ENCODE measurements at places on chromosomes 2 and 18.

GRCh38 chr2:30888852-30889409, 81.7 kb upstream of the CAPN13 start:
- DNase-seq = no peak

DNA sequence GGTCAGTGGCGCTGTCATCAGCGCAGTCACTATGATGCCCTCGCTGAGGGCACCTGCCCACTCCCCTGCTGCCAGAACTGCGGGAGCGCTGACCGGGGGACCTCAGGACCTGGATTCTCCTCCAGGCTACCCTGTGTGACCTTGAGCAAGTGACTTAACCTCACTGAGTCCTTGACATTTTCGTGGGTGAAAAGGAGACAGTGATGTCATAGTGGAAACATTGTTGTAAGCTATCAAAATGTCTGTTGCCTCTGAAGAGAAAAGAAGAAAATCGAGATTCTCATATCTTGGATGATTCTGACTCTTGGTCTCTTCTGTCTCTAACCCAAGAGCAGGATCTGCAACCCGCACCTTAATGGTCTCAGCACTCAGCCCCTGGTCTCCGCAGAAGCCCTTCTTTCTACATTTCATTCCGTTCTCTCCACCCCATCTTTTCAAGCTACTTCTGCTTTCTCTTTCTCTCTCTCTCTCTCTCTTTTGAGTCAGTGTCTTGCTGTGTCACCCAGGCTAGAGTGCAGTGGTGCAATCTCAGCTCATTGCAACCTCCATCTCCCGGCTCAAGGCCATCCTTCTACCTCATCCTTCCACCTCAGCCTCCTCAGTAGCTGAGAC, 978 bp upstream of the TUBA4A start:
- DNase-seq = no peak

DNA sequence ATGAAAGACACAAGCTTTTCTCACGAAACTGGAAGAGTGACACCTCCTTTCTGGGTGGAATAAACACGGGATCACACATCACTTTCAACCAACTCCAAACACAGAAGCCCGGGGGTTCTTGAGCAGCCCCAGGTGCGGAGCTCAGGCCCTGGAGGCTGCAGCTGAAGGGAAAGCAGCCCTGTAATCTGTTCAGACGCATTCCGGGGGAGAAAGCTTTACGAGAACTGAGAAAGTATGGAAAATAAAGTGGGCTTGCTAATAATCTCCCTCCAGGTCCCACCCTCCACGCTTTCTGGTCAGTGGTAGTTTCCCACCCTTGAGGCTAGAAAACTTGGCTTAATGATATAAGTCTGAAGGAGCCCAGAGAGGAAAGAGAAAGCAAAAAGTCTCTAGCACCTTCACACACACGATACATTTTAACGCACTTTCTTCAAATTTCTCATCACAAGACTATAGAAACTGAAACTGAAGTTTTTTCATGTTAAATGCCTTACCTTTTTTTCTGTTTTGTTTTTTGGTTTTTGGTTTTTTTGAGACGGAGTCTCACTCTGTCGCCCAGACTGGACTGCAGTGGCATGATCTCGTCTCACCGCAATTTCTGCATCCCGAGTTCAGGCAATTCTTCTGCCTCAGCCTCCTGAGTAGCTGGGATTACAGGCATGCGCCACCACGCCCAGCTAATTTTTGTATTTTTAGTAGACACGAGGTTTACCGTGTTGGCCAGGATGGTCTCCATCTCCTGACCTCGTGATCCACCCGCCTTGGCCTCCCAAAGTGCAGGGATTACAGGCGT, 141.3 kb downstream of the AFF3 start:
- DNase-seq = no peak

DNA sequence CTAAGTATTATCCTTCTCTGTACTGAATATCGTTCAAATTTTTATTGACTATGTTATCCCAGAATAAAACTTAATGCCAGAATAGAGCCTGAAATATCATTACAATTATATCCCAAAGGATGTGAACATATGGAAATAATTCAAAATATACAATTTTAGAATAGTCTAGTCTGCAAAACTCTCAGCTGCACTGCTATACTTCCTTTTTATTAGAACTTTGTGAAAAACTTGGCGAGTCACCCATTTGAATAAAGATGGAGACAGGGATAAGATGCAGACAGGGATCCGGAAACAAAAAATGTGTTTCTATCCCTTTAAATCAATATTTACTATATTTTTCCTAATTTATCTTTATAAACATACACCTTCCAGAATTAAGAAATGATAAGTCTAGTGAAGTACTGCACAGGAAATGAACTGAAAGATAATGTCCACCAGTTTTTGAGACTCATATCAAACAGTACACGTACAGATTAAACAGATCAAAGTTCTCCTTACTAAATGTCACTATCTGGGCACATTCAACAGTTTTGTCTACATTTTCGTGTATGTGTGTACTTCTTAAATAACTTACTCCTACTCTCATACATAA, 107.8 kb downstream of the MEP1B start:
- no peak for DNase-seq

DNA sequence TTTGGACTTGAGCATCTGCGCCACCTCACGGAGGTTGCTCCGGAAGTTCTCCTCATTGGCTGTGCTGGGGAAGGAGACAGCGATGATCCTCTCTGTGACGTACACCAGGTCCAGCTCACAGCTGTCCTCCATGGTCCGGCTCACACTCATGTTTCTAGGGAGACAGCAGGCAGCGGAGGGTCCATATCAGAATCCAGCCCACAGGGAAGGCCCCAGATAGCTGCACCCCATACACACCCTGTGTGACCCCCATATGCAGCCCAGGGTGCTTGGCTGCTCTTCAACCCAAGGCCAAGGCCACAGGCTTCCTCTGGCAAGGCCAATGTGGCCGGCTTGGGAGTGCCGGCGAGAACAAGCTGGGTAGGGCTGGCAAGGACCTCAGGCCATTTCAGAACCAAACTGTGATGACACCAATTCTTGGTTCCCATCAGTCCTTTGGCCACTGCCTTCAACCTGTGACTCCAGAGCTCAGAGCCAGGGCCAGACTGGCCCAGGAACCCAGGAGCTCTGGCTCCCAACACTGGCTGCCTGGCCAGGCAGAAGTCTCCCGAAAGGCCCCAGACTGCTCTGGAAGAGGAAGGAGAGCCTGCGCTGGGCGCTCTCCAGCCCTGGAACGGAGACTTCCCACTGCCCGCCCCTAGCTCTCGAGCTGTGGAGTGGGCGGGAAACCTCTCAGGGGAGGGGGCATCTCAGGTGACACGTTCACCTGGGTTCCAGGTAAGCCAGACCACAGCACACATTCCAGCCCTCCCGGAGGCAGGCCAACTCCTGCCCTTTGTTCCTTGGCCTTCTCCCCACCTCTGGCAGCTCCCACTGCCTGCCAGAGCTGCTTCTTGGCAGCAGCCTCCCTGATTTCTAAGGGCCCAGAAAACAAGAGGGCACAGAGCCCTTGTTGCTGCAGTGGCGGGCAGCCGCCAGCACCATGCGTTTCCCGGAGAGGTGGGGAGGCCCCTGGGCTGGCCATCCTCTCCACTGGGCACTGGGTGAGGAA, 104.7 kb downstream of the TNS1 start:
- no peak for DNase-seq

GRCh38 chr2:147774805-147775204, 70.0 kb upstream of the ACVR2A start:
- no peak for DNase-seq

DNA sequence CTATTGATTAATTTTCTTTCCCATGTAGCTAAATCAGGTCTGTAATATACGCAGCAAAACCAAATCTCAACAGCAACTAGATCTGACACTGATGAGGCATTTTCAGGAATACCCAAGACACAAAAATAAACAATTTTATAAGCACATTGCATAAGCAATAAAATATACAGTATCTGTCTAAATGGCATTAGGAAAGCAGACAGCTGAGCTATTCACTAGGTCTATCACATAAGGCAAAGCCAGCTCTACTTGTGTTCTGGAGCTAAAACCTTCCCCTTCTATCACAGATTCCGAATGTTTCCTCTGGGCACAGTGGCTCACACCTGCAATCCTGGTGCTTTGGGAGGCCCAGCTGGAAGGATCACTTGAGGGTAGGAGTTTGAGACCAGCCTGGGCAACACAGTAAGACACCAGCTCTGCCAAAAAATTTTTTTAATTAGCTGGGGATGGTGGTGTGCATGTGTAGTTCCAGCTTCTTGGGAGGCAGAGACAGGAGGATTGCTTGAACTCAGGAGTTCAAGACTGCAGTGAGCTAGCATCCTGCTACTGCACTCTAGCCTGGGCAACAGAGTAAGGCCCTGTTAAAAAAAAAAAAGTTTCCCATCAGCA, 21.1 kb downstream of the PTPN2 start:
- DNase-seq = no peak

- DNase-seq = no peak
These were observed 16.0 kb upstream of the KLHL23 start for GRCh38 chr2:169717691-169718063.

DNA sequence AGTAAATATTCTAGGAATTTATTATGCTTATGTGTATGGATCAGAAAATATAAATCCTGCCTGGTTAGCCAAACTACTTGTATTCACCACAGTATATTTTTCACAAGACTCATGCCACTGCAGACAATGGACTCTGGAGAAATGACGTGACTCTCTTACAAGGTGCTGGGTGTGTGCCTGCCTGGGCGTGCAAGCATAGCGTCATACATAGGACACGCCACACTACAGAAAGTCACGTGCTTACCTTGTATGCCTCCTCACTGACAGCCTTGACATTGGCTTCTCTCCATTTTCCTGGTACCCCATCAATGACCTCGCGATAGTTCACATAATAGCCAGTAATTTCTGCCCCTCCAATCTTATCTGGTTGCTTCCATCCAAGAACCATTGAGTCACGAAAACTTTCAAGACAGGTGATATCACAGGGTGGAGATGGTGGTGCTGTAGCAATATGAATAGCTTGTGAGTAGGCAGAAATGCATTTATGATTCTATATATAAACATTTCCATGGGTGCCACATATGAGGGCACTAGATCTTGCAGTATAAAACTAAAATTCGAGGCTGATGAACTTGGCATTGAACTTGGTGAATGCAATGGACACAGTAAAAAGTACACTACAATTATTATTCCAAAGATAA, 93.2 kb downstream of the MYOM1 start:
- DNase-seq = no peak

DNA sequence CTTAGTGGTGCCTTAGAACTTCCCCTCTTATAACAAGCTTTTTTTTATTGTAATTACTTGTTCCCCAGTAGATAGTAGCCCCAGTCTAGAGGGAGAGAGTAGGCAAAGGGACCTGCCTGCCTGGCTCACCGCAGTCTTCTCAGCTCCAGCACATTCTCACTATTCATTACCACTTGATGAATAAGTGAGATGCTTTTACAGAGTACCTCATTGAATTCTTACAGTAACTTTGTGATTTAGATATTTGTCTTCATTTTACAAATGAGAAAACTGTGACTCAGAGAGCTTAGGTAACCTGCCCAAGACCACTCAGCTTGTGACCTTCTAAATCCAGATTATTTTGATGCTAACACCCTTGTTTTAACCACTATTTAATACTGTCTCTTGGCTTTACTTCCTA, 77.8 kb downstream of the CHRNA1 start:
- no peak for DNase-seq

DNA sequence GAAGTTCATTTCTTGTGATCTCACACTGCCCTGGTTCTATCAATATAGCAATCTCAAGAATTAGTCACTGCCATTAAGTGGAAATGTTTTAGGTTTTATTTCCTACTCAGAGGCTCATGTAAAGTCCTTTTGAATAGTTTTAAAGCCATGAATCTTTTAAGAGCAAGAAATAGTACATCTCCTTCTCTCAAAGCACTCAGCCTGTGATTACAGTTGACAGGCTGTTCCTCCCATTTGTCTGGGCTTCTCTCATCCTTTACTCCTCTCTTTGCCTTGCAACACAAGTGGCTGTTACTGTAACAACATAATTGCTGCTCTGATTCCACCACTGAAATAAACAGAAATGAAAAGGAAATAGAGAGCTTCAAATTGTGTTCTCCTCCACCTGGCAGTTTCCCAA, 18.4 kb downstream of the GRP start:
- no peak for DNase-seq

- DNase-seq = no peak
These were observed 21.6 kb downstream of the HPCAL1 start for GRCh38 chr2:10324095-10324832.

DNA sequence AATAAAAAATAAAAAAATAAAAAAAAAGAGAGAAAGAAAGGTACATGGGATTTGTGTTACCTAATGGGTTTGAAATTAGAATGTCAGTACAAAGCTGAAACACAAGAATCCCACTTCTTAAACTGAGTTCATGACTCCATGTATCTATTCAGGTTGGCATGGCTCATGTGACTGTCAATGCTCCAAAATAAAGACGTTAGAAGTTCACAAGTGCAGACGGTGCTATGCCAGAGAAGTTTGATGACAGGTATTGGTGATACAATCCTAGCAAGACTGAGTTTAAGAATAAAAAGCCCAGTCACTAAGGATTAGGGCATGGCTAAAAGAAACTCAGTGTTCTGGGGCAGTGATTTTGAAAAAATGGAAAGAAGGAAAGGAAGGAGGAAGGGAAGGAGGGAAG, 254.3 kb downstream of the XIRP2 start:
- DNase-seq = no peak

- DNase-seq = no peak
These were observed 58.5 kb downstream of the KCTD1 start for GRCh38 chr18:26489881-26490280.

DNA sequence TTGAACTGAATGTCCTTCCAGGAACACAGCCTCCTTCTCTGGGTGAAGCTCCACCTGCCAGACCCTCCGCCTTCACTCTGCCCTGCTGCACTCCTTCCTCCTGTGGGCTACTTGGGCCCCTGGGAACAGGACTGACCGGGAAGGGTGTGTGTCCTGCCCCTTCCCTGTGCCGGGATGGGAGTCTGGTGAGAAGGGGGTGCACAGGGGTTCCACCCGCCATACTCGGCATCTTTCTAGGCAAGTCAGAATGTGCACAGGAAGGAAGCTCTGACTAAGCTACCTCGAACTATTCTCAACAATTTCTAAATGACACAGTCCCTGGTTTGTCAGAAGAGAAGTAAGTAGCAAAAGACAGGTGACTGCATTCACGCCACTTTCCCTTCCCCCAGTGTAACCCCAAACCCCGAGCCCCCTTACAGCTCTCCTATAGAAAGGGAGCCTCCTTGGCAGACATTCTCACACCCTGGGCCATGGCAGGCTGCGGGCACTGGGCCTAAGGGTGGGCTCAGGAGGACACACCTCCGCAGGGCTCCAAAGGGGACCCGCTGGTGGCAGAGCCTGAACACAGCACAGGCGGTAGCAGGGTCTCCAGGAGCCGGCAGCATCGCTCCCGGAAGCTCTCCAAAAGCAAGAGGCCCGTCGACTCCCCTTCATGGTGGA, 184.1 kb downstream of the HDAC4 start:
- no peak for DNase-seq

DNA sequence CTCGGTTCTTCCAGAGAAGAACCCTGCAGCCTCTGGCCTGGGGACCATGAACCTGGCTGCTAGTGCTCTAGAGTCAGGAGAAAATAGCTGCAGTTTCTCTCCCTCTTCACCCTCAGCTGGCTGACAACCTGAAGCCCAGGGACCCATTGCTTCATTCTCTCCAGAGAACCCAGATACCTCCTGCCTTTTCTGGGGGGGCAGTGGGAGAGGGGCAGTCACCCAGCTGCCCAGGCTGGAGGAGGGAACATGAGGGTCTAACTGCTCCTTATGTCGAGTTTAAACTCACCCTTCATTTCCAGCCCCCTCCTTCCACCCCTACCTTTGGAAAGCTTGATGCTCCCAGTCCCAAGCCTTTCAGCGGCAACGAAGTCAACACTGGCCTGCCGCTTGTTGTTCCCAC, 7.6 kb upstream of the ZFAND2B start:
- DNase-seq = no peak

GRCh38 chr2:46177461-46178089, 119.6 kb upstream of the EPAS1 start:
- no peak for DNase-seq

All from NCI-H526 (cell line).